ENCODE measurements at places on chromosomes 16 and 17.

DNA sequence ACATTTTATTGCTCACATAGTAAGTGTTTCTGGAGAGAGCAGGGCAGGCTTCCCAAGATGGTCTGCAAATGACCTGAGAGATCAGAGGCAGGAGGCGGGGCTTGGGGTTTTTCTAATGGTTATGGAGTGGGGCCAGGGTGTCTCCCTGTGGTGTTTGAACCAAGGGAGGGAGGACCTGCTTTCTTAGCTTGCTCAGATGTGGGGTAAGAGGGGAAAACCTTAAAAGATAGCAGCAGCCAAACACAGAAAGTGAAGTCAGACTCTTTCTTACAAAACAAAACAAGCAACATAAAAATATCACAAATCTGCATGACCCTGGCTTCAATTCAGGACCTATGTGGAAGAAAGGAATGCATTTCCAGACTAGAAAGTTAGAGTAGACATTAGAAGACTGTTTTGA is 22.9 kb upstream of the DNAJA2 start:
- no peak for DNase-seq

DNA sequence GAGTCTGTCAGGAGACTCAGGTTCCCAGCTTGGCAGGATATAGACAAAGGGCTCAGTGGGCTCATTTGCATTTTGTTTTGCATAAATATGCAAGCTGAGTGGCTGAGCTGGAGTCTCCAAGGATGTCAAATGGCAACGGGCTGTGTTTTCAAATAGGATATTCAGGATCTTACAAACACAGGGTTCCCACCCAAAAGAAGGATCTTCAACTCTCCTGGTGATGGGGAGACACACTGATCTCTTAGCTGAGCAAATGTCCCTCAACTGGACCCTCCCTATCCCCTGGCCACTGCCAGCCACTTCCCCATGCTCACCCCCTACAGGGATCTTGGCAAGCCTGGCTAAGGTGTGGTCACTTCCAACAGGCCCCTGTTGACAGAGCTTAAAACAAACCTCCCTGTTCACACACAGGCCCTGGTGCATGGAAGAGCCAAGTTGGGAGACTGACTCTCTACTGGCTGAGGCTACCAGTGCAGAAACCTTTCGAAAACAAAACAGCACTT is 61.6 kb downstream of the SOX9 start:
- no peak for DNase-seq

DNA sequence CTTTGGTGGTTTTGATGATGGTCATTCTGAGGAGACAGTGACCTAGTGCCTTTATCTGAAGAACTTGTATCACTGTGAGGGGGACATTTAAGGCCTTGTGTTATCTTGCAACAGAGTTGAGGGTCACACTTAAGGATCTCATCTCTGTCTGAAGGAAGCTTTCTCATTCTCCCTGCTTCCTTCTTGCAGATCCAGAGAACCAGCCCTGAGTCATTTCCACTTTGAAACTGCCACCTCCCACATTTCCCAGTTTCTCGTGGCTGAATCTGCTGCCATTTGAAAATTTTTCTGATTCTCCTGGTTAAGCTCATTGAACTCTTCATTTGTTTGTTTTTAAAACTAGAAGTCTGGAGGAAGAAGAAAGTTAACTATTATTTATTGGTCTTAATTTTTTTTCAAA is 190.2 kb upstream of the CDH11 start:
- no peak for DNase-seq

- no peak for DNase-seq
These were observed 99.9 kb downstream of the CDK5R1 start for GRCh38 chr17:32586666-32587065.

- DNase-seq, result no peak
These were observed 21.0 kb downstream of the FBXO39 start for GRCh38 chr17:6796887-6797490.

GRCh38 chr16:87742781-87743490 is 22.9 kb downstream of the KLHDC4 start:
- no peak for DNase-seq

- peak; percentile 67 for DNase-seq
These were observed 63.9 kb upstream of the RPH3AL start for GRCh38 chr17:416293-417206.

DNA sequence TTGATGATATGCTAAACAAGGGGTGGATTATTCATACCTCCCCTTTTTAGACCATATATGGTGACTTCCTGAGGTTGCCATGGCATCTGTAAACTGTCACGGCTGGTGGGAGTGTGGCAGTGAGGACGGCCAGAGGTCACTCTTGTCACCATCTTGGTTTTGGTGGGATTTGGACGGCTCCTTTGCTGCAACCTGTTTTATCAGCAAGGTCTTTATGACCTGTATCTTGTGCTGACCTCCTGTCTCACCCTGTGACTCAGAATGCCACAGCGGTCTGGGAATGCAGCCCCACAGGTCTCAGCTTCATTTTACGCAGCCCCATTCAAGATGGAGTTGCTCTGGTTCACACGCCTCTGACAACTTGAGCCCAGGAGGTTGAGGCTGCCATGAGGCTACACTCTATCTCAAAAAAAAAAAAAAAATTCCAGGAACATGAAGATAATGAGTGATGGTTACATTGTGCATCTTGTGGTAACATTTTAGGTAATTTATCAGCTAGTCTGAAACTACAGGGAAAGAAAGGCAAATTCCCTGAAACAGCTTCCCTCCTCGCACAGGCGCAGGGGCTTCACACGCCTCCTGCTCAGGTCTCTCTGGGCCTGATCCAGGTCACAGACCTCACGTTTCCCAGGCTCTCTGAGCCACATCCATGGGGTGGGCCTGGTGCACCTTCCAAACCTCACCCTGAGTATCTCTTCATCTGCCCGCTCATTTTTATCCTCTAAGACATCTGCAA is 15.3 kb upstream of the UBE2I start:
- no peak for DNase-seq
